Body of pancreas (tissue), 4 donors: ENCODE measurements at places on chromosomes 1 and 21.
A peak's percentile ranks its signal among the peaks of the same experiment; 100 is the strongest.

DNA sequence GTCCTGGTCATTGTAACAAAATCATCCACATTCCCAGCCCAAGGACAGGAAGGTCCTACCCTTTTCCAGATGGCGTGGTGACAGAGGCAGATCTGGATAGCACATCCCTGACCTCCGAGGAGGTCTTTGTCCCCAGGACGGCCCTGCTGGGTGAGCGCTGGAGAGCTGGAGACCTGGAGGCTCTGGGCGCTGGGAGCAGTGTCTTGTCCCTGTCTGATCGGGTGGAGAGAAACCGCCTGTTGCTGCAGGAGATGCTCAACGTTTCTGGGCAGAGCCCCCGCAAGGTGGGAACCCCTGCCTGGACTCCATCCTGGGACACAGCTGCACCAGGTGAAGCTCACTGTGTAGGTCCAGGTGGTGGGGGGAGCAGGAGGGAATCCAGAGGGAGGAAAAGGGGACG lies 4.1 kb downstream of the KIAA1614 start:
- no peak for DNase-seq

- DNase-seq: no peak
Measured at GRCh38 chr1:112850034-112850757, 105.8 kb downstream of the SLC16A1 start.

DNA sequence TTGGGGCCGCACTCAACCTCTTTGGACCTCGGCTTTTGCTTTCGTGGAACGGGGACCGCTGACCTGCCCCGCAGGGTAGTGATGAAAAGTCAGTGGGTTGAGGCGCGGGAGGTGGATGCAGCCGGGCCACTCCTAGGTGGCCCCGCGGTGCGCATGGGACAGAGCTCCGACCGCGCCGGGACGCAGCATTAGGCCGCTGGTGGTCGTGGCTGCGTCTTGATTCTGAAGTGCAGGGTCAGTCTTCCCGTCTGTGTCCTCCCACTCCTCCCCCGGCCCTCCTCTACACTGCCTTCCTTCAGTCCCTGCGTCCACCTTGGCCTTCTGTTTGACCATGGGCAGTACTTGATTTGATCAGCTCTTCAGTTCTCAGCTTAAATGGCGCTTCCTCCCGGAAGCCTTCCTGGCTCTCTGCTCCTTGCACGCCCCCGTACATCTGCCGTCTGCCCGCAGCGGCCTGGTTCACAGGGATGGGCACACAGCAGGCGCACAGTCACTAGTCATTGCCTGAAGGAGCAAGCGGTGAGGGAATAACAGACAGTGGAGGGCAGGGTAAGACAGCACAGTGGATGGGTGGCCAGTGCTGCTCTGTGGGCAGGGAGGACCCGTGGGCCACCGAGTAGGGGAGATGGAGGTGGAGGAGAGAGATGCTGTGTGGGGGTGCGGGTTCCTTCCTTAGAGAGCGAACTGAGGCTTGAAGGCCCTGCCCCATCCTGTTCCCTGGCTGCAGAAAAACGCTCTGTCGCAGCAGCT lies 633 bp downstream of the THEMIS2 start:
- no peak for DNase-seq

DNA sequence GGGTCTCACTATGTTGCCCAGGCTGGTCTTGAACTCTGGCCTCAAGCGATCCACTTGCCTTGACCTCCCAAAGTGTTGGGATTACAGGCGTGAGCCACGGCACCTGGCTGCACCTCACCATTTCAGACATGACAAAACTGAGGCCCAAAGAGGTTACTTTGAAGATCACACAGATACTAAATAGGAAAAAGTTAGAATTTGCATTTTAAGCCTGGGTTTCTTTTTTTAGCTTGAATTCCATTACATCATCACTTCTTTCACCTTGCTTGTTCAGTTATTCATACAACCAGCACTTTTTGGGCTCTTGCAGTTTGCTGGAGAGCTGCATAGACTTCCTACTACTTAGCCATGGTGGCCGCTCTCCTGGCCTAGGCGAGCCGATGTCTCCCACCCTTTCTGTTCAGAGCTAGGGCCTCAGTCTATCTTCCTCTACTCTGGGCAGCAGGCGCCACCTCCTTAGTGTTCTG lies 16.3 kb upstream of the CD2 start:
- DNase-seq: no peak

GRCh38 chr1:197915862-197916499 lies 1.2 kb upstream of the LHX9 start:
- peak; percentile 60 for DNase-seq
